ENCODE measurements at places on chromosomes 5 and 9.

GRCh38 chr5:56812110-56812509, 3.2 kb upstream of the MAP3K1 start:
- no peak for DNase-seq

DNA sequence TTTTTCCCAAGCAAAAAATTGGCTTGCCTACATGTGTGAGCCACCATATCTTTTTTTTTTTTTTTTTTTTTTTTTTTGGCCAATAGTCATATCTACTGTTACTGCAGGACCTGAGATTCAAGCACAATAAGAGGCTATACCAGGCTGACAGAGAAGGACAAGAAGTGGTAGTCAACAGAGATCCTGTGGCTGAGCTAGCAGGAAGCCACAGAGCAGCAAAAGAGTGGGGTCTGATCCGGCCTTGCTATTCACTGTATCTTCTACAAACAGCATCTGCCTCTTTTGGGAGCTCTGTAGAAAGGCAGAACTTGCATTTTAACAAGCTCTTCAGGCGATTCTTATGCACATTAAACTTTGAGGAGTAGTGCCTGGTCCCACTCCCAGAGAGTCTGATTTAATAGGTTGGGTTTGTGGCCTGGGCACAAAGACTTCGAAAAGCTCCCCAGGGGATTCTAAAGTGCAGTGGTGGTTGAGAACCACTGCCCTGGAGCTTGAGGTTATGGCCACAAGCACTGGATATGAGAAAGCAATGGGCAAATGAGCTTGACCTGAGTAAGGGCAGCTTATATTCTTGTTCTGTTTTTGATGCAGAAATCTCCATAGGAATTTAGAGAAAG, 162.8 kb downstream of the PIK3R1 start:
- no peak for DNase-seq

DNA sequence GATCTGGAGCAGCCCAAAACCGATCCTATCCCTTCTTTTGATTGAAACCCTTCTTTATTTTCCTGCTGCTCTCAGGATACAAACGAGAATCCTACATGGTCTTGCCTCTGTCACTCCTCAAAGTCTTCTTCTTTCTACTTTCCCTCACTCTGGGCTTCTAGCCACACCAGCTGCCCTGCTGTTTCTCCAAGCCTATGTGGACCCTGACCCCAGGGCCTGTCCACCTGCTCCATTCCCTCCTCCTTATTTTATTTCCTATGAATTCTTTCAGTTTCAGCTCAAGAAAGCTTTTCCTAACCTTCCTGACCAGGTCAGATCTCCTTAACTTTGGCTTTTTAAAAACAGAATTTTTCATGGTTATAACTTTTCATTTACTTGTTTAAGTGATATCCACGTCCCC, 141.0 kb downstream of the ARHGAP26 start:
- DNase-seq = no peak

GRCh38 chr5:163586531-163586956, 81.1 kb downstream of the MAT2B start:
- no peak for DNase-seq

DNA sequence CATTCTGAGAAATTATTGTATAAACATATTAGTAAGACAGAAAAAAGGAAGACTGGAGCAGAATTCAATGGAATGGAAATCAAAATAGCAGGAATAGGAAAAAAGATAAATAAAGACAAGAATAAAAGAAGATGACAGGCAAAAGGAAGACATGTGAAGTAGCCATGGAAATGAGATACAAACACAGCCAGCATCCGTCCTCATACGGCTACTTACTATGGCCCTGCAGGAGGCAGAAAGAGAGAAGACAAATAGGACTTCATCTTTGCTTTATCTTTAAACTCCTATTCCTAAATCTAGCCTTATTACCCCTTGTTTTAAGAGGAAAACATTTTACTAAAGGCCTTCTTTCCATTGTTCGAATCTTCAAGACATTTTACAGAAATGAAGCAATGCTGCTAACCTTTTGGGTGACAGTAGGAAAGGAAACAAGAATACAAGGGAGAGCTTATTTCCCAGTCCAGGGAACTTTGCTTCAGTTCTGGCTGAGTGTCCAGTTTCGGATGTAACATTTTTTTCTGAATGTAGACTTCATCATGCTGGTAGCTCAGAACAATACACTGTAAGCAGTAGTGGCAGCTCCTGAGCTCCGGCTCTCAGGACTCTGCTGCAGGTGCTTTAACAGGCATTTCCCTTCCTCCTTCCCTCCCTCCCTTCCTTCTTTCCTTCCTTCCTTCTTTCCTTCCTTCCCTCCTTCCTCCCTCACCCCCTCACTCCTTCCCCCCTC, 106.4 kb upstream of the SLC12A2 start:
- no peak for DNase-seq

DNA sequence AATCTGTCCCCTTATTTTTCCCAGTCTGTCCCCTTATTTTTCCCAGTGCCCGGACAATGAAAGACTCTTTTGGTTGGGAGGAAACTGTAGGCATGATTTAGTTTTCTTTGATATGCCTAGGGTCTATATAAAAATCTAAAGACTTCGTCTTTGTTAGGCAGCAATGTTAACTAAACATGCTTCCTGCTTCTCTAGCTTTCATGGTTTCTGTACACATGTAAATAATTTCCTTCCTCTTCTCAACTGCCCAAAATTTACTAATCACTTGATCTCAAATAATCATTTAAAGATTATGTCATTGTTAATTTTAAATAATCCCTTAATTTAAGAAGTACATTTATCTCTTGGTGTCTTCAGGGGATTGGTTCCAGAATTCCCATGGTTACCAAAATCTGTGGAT, 47.8 kb upstream of the RAPGEF6 start:
- DNase-seq = no peak

- no peak for DNase-seq
Measured at GRCh38 chr5:52727020-52727419, 60.7 kb upstream of the ITGA1 start.

DNA sequence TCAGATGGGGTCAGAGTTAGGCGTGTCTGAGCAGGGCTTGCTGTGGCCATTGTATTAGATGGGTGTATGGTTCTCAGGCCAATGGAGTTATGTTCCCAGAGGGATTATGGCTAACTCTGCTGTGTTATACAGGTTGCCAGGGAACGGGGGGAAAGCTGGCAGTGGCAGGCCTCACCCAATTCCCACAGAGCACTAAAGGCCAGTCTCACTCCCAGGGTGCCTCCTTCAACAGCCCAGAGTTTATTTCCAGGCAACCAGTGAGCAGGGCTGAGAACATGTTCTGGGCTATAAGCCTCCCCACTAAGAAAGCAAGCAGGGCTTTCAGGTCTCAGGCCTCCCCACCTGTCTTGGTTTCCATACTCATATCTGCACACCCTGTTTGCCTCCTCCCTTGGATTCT, 597.9 kb downstream of the ZNF608 start:
- DNase-seq = no peak

DNA sequence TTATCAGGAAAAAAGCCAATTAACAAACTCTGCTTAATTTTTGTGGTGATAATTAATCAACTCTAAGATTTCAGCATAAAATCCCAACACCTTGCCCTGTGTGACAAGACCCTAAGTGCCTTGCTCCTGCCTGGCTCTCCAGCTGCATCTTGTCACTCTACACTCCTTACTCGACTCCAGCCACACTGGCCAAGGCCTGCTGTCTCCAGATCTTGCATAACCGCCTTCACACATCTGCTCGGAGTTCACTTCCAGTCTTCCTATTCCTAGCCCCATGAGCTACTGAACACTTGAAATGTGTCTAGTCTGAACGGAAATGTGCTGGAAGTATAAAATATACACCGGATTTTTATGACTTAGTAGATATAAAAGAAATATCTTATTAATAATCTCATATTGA, 259.6 kb downstream of the EPB41L4A start:
- DNase-seq = no peak

- DNase-seq = no peak
Measured at GRCh38 chr5:5318426-5319190, 103.9 kb upstream of the ICE1 start.

DNA sequence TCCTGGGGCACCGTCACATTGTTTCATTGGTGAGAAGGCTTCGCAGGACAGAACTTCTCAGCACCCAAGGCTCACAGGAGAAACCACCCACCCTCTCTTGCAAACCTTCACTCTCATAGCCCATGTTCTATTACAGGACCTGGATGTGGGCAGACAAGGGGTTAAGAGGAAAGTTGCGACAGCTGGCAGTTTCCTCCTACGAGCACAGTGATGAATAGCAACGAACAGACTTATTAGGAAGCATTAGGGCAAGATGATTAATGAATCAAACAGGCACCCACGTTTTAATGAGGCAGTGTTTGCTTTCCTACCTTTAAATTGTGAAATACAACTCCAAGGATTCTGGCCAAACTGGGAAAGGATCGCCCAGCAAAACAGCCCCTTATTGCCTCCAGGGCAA, 339.3 kb downstream of the DRD1 start:
- no peak for DNase-seq

- DNase-seq = no peak
Measured at GRCh38 chr9:138100711-138101350, 223.2 kb downstream of the CACNA1B start.

DNA sequence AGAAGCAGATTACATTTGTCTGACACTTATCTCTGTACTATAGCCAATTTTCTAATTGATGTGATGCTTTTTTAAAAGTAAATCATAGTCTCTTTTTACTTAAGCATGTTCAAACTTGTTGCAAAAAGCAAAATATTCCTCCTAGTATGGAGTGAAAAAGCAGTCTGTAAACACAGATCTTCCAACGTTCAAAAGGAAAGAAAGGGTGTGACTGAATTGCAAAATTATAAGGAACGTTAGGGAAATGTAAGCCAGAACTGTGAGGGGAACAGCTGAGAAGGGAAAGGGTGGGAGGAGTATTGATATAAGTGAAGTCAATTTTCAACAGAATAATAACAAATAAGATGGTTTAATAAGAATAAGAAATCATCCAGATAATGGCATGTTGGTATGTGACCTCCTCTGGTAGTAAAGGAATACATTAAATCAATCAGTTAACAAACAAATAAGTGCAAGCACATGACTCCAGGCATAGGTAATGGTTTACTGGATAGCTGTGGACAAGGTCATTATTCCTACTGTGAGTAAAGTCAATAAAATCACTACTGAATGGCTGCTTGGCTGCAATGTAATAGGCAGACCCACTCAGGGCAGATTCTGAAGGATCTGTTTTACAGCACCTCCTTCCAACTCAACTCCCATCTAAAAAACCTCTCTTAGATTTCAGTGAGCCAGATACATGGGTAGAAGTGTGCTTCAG, 239.1 kb upstream of the NMUR2 start:
- DNase-seq = no peak

- no peak for DNase-seq
Measured at GRCh38 chr9:126630458-126631237, 16.9 kb downstream of the LMX1B start.

DNA sequence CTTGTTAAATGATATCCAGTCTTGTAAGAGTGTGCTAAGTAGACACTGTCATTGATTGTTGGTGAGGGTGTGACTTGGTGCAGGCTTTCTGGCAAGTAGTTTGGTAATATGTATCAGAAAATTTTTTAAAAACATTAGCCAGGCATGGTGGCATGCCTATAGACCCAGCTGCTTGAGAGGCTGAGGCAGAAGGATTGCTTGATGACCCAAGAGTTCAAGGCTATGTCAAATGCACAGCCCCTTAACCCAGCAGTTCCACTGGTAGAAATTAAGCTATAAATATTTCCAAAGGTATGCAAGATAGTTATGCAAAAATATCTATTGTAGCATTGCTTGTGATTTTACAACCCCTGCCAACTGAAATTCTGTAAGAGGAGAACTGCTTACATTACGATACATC, 24.2 kb downstream of the ZBTB43 start:
- no peak for DNase-seq

- no peak for DNase-seq
Measured at GRCh38 chr9:120878188-120879130, 1.5 kb upstream of the PHF19 start.

DNA sequence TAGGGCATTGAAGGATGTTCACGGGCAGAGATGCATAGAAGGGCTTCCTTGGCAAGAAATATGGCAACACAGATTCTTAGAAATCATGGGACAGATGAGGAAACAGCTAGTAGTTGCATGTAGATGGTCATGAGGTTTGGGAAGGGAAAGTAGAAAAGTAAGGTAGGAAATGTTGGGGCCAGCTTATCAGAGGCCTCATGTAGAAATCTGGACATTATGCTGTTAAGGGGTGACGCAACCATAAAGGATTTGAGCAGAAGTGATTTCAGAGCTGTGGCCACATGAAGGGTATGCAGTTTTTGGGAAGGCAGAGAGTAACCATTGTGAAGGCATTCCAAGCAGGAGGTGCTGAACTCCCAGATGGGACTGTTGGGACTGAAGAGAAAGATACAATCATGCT, 224.0 kb downstream of the ARHGAP26 start:
- no peak for DNase-seq

GRCh38 chr5:44774279-44774880, 34.4 kb upstream of the MRPS30 start:
- DNase-seq = no peak

- no peak for DNase-seq
Measured at GRCh38 chr5:181236471-181236870, 7.2 kb downstream of the RACK1 start.

GRCh38 chr5:12294151-12294550, 389.9 kb upstream of the CTNND2 start:
- no peak for DNase-seq

- no peak for DNase-seq
Measured at GRCh38 chr5:91225848-91226686, 157.1 kb downstream of the ARRDC3 start.

DNA sequence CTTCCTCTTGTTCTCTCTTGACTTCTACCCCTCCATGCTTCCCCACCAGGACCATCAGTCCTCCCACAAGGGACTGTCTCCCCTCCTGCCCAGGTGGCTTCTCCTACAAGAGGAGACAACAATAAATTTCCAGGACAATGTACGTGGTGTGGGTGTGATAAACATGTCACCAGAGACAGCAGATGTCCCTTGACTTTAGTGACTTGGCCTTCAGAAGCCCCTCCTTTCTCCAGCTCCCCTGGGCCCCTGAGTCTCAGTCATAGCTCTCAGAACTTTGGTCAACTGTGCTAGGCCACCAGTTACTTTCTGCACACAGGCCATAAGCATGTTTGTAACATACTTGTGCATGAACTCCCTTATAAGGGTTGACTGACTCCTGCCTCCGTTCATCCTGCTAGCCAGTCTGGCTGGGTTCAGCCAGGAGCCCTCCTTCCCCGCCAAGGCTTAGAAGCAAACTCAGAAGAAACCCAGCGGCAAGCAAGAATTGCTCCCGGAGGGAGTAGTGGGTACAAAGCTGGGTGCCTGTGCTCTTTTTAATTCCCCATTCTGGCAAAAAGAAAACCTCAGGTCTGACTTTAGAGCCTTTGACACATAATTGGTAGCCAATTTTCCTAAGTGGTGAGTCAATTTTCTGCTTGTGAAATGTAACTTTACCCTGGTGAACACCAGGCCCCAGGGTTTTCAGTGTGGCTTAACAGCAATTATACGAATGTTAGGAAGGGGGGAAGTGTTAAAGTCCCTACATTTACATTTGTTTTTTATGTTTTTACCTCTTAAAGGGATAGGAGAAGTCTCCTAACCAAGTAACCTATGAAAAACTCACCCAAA, 49.2 kb downstream of the EBF1 start:
- no peak for DNase-seq

GRCh38 chr9:129879991-129880653, 44.9 kb downstream of the USP20 start:
- DNase-seq = no peak

- DNase-seq = no peak
Measured at GRCh38 chr5:64654561-64654938, 35.8 kb upstream of the SHISAL2B start.

- DNase-seq = no peak
Measured at GRCh38 chr9:71249729-71250317, 128.4 kb upstream of the TRPM3 start.
